ENCODE measurements at places on chromosomes 6 and 20.

DNA sequence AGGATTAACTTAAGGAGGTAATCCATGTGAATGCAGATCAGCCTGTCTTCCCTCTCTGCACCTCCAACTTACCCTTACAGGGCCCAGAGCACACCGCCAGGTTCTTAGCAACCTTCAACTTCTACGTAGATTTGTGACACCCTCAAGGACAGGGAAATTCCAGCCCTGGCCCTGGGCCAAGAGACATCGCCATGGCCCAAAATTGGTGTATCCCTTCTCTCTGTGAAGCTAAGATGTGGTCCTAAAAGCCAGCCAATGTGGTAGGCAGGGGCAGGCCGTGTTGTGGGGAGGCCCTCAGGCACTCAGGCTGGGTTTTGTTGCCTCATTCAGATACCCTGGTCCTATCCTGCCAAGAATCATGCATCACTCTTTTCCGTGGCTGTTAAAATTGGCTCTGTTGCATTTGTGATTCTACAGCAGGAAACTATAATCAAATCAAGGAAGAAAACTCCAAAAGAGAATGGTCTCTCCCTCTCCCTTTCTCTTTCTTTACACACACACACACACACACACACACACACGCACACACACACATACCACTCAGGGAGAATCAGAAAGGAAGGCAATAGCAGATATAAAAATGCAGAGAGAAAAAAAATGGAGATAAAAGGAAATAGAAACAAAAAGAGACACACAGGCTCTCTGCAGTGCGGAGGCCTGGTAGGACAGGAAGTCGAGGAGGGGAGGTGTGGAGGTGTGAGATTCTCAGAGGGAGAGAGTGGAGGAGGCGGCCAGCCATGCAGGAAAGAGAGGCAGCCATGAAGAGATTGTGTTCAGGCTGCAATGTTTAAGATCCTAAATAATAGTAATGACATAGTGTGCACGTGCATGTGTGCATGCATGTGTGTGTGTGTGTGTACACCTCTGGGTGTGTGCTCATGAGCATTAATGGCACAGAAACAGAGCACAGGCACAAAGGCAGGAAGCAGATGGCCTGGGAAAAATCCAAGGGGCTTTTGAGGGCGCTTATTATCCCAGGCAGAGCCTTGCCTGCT, 201.8 kb upstream of the LRFN2 start:
- no peak overlapping the region for H3K27ac ChIP-seq
- H3K27me3 ChIP-seq = no peaks in the 10 kb centered on the region
- H3K4me3 ChIP-seq = no peak overlapping the region
- H3K4me1 ChIP-seq = no peaks in the 10 kb centered on the region

DNA sequence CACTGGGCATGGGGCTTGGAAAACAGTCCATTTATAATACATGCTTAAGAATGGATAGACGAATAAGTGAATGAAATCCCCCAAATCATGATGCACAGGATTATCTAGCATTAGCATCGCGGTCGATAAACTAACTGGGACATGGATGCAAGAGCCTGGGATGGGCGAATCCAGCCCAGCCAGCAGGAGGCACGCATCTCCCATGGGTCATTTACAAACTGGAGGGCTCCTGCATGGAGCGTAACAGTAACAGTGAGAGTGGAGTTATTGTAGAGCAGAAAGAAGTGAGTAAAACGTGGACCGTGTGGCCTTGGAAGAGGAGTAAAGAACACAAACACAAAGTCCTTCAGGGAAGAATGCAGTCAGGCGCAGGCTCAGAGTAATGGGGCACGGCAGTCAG, 136.5 kb downstream of the AGPAT4 start:
- H3K4me1 ChIP-seq = no peaks in the 10 kb centered on the region
- no peaks in the 10 kb centered on the region for H3K27me3 ChIP-seq
- H3K4me3 ChIP-seq = no peak overlapping the region
- no peak for DNase-seq
- peaks cover 5% of the 10 kb centered on the region for H3K36me3 ChIP-seq

- H3K27ac ChIP-seq = no peak overlapping the region
- H3K4me3 ChIP-seq = no peak overlapping the region
- H3K27me3 ChIP-seq = no peaks in the 10 kb centered on the region
Measured at GRCh38 chr6:137097526-137097925, 52.8 kb upstream of the IL20RA start.

DNA sequence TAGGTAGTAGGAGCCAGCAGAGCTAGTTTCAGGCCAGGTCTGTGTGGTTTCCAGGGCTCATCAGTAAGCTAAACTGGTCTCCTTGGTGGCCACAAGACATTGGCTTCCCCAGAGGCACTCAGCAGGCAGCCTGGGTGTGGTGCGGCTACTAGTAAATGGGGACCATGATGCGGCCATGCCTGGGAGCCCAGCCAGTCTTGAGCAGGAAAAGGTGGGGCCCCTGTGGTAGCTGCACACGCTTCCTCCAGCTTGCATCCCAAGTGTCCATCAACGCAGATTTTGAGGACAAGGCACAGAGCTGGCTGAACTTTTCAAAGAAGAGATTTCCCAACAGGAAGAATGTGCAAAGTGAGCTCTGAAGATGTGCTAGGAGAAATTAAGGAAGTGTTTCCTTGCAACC, 107.4 kb upstream of the NAA20 start:
- no peak overlapping the region for H3K4me3 ChIP-seq
- no peaks in the 10 kb centered on the region for H3K4me1 ChIP-seq
- DNase-seq = no peak

- no peaks in the 10 kb centered on the region for H3K36me3 ChIP-seq
- peaks cover 2% of the 10 kb centered on the region for H3K4me1 ChIP-seq
- DNase-seq = no peak
- no peak overlapping the region for H3K27ac ChIP-seq
- no peaks in the 10 kb centered on the region for H3K27me3 ChIP-seq
- no peak overlapping the region for H3K4me3 ChIP-seq
Measured at GRCh38 chr6:144847916-144848315, 562.8 kb downstream of the UTRN start.

DNA sequence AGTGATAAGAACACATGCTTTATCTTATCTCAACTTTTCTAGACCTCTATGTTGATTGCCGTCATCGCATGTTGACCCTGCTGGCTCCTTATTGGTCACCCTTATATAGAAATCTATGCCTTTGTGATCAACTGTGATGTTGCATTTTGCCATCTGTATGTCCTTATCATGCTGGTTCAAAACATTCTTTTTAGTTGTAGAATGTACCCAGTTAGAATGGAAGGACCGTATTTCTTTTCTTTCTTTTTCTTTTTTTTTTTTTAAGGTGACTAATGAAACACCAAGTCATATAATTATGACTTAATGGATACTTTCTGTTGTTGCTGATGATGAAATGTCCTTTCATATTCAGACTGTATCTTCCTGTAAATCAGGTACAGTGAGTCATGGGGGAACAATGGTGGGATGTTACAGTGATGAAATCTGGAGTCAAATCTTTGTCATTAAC, 145.9 kb upstream of the CITED2 start:
- H3K36me3 ChIP-seq = no peaks in the 10 kb centered on the region
- H3K27ac ChIP-seq = no peak overlapping the region
- no peaks in the 10 kb centered on the region for H3K27me3 ChIP-seq
- no peak for DNase-seq
- no peaks in the 10 kb centered on the region for H3K4me1 ChIP-seq
- H3K4me3 ChIP-seq = no peak overlapping the region

- H3K4me1 ChIP-seq = peaks cover 2% of the 10 kb centered on the region
- no peak for DNase-seq
- H3K27me3 ChIP-seq = no peaks in the 10 kb centered on the region
- no peak overlapping the region for H3K4me3 ChIP-seq
- H3K36me3 ChIP-seq = no peaks in the 10 kb centered on the region
Measured at GRCh38 chr6:83442752-83443151, 11.9 kb upstream of the ME1 start.

GRCh38 chr20:237489-237888, 10.4 kb downstream of the DEFB129 start:
- no peak overlapping the region for H3K4me3 ChIP-seq
- no peaks in the 10 kb centered on the region for H3K36me3 ChIP-seq

- no peaks in the 10 kb centered on the region for H3K36me3 ChIP-seq
- H3K4me3 ChIP-seq = no peak overlapping the region
- no peak for DNase-seq
- no peak overlapping the region for H3K27ac ChIP-seq
- H3K4me1 ChIP-seq = no peaks in the 10 kb centered on the region
- H3K27me3 ChIP-seq = no peaks in the 10 kb centered on the region
Measured at GRCh38 chr6:83962582-83962981, 71.0 kb upstream of the MRAP2 start.

DNA sequence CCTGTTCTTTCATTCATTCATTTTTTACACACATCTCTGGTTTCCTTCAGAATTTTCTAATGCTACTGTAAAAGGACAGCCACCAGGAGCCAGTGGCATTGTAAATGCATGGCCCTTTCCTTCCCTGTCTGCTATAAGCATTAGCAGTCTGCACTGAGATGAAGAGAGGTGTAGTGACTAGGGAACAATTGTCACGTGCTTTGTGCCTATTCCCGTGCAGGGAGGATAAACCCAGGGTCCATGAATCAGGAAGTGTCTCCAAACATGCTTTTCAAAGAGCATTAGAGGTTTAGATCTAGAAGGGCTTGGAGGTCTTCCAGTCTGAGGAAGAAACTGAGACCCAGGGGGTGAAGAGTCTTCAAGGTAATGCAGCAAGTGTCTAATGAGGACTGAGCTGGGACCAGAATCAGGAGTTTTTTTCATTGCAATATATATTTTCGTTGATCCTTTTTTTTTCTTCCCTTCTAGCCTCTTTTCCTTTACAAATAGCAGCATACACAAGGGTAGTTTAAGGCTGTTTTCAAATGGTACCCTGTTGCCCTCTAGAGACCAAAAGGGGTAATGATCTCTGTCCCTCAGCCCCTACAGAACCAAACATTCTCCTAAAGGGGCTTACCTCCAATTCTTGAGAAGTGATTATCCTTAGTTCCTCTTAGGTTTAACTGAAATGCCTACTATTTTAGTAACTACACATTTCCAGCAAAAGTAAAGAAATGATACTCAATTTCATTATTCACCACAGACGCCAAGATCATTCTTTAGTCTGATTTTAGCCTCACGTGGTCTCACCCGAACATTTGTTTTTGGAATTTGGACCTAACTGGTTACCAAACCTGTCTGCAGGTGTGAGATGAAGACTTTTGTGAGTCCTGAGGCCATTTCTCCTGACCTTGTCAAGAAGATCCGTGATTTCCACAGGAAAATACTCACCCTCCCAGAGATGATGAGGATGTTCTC, 6.6 kb downstream of the TRIM15 start:
- peak; percentile 50 for DNase-seq
- H3K4me1 ChIP-seq = no peaks in the 10 kb centered on the region
- no peaks in the 10 kb centered on the region for H3K36me3 ChIP-seq
- no peak overlapping the region for H3K27ac ChIP-seq
- no peak overlapping the region for H3K4me3 ChIP-seq

GRCh38 chr6:125123468-125124048, 30.0 kb upstream of the TPD52L1 start:
- no peaks in the 10 kb centered on the region for H3K36me3 ChIP-seq
- no peaks in the 10 kb centered on the region for H3K4me1 ChIP-seq
- H3K27me3 ChIP-seq = no peaks in the 10 kb centered on the region

DNA sequence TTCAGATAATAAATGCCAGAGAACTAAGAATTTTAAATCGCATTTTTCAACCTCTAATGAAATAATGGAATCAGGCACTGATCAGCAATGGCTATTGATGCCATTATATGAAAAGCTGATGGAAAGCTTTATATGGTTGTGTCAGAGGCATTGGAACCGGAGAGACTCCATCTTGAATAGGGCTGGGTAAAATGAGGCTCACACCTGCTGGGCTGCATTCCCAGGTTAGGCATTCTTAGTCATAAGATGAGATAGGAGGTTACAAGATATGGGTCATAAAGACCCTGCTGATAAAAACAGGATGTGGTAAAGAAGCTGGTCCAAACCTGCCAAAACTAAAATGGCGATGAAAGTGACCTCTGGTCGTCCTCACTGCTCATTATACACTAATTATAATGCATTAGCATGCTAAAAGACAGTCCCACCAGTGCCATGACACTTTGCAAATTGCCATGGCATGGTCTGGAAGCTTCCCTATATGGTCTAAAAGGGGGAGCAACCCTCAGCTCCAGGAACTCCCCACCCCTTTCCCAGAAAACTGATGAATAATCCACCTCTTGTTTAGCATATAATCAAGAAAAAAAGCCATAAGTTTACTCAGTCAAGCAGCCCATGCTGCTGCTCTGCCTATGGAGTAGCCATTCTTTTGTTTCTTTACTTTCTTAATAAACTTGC, 40.2 kb upstream of the CD83 start:
- H3K27me3 ChIP-seq = no peaks in the 10 kb centered on the region
- no peak overlapping the region for H3K4me3 ChIP-seq
- H3K27ac ChIP-seq = no peak overlapping the region

DNA sequence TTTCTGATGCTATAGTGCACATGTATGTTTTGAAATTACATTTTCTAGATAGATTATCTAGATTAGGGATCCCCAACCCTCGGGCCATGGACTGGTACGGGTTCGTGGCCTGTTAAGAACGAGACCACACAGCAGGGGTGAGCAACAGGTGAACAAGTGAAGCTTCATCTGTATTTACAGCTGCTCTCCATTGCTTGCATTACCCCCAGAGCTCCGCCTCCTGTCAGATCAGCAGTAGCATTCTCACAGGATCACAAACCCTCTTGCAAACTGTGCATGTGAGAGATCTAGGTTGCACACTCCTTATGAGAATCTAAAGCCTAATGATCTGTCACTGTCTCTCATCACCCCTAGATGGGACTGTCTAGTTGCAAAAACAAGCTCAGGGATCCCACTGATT, 10.4 kb downstream of the CEP57L1 start:
- no peak overlapping the region for H3K27ac ChIP-seq
- H3K27me3 ChIP-seq = no peaks in the 10 kb centered on the region
- no peaks in the 10 kb centered on the region for H3K36me3 ChIP-seq
- no peak overlapping the region for H3K4me3 ChIP-seq
